ENCODE measurements at places on chromosomes 16 and 17. TPM values are rescaled to one million over a fixed set of nuclear protein-coding genes. Genes with fewer than 3 reads are reported as not detected.

- peak; percentile 83 for DNase-seq
Observed at GRCh38 chr17:72118335-72119076, 2.3 kb upstream of the SOX9 start.

- no peak for DNase-seq
Observed at GRCh38 chr17:15406081-15406480, 61.3 kb downstream of the CDRT4 start.

- no peak for DNase-seq
Observed at GRCh38 chr17:60601447-60602384, 1.7 kb downstream of the PPM1D start.

DNA sequence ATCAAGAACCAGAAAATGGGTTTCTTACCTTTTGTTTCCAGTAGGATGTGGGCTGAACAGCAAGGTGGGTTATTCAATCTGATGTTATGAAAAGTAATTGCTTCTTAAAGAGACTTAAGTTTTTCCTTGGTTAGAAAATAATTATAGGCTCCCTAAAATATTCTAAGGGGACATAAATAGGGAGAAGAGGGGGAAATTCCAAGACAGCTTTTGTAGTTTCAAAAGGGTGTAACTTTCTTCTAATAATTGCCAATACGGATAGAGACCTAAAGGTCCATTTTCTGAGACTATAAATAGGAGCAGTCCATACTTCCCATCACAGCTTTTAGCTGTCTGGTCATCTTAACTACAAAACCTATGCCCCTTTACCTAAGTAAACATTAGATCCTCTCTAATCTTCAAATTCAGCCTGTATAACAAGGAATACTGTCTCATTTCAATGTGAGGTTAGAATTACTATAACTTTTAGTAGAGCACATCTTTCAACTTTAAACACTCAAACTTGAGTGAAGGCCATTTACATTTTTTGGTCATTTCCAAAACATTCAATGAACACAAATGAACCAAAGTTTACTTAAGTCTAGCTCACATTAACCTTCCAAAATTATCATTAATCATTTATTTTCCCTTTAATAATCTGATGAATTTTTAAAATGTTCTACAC lies 5.5 kb downstream of the SRSF1 start:
- DNase-seq = no peak

- DNase-seq = no peak
Observed at GRCh38 chr16:2237493-2238149, 1.4 kb downstream of the DNASE1L2 start.

- DNase-seq = no peak
Observed at GRCh38 chr16:51031598-51031997, 119.5 kb downstream of the SALL1 start.

The MATCAP1 gene
- 11.6 TPM for total RNA-seq

DNA sequence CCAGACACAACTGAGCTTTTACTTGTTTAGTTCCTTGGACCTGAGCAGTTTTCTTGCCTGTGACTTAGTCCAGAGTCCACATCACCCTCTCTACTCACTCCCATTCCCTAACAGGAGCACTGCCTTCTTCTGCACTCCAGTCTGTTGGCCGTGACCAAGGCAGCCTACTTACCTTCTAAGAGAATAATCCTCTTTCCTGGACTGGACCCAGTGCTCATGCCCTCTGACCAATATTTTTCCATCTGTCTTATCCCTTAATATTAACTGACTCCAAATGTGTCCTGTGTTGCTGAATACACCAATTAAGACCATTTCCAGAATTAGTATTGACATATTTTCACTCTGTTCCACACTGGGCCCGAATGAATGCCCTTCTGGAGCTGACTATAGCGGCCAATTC lies 681.0 kb upstream of the KIF2B start:
- no peak for DNase-seq

DNA sequence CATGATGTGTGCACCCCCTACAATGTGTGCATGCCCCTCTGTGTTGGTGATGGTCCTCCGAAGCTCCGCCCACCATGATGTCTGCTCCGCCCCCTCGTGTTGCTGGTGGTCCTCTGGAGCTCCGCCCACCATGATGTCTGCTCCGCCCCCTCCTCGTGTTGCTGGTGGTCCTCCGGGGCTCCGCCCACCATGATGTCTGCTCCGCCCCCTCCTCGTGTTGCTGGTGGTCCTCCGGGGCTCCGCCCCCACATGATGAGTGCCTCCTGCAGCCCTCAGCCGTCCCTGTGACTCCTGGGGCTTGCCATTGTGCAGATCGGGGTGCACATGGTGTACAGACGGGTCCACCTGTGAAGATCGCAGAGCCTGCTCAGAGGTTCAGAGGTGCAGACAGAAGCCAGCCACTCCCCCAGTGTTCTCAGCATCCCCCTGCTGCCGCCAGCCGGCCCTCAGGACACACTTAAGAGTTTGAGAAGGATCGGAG lies 129.1 kb upstream of the CHMP6 start:
- no peak for DNase-seq

DNA sequence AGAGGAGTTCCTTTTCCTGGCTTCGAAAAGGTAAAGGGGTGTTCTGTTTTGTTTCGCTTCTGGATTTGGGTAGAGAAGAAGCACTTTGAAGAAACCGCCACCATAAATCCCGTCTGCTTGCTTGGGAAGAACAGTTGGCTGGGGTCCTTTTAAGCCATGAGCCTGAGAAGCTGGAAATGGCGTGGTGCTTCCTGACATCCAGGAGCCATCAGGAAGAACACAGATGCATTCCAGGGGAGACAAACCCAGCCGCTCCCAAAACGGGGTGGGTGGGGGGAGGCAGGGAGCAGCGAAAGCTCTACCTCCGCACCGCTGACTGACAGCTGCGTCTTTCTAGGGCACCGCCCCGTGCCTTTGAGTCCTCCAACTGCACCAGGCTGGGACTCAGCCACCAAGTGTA lies 91.6 kb downstream of the ZDHHC7 start:
- no peak for DNase-seq

DNA sequence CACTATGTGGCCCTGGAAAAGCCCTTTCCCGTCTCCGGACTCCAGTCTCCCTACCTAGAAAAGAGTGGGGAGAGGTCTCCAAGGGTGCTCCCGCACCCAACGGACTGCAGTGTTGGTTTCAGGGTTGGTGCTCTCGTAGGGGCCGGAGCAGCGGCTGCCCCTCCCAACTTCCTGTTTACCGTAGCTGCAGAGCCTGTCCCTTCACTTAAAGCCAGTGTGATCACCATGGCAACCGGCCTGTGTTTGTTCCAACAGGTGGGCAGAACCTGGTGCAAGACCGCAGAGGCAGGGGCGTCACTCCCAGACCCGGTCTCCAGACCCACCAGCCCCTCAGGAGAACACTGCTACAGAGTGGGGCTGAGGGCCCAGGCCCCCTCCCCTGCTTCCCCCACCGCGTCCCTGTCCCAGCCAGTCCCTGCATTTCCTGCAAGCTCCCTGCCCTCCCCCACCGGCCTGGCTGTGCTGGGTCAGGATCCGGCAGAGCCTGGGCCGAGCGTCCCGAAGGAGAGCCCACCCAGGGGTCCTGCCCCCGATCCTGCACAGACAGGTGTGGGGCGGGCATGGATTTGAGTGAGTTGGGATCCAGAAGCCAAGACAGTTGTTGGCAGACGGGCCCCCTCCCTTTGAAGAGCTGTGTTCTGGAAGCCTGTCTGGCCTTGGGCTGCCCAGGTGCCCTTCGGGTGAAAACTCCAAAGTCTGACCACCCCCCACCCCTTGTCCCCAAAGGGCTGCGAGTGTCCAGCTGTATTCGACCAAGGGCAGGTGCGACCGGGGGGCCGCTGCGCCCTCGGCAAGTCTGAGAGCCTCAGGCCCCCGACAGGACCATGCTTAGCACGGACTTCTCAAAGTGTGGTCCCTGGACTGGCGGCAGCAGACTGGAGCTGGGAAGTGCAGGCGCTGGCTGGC lies 1.5 kb upstream of the BAIAP3 start:
- DNase-seq = peak; percentile 83

- DNase-seq = no peak
Observed at GRCh38 chr16:79348521-79349306, 251.8 kb downstream of the MAF start.

GRCh38 chr17:39737760-39738567 lies at the start of gene GRB7:
Gene GRB7, plus strand, starts transcription at chr17:39737938. Its CDS starts 4,364 bp downstream, at chr17:39742302.
- DNase-seq = peak; percentile 91

The CACNG1 gene
- not detected for total RNA-seq

DNA sequence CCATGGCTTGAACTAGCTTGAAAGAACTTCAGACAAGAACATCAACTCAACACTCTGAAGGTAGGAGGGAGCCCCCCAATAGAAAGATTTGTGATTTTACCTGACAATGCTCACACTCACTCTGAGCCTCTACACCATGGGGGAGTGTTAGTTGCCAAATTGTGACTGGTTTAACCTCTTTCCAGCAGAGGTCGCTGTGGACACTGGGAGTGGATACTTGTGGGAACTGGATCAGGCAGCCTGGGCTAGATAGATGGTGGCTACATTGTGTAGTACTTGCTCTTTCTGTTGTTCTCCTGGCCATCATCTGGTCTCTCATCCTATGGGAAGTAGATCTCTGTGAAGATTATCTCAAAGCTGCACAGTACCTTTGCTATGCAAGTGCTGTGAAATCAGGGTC lies 2.9 kb downstream of the SMPD3 start:
- DNase-seq = no peak

GRCh38 chr17:48545022-48545375 lies at the start of gene HOXB2:
Gene HOXB2, minus strand, starts transcription at chr17:48545109. Its CDS starts 198 bp downstream, at chr17:48544911.
- DNase-seq = no peak

Measured in breast epithelium (tissue), 4 donors.